ENCODE measurements at places on chromosomes 16 and 17.

DNA sequence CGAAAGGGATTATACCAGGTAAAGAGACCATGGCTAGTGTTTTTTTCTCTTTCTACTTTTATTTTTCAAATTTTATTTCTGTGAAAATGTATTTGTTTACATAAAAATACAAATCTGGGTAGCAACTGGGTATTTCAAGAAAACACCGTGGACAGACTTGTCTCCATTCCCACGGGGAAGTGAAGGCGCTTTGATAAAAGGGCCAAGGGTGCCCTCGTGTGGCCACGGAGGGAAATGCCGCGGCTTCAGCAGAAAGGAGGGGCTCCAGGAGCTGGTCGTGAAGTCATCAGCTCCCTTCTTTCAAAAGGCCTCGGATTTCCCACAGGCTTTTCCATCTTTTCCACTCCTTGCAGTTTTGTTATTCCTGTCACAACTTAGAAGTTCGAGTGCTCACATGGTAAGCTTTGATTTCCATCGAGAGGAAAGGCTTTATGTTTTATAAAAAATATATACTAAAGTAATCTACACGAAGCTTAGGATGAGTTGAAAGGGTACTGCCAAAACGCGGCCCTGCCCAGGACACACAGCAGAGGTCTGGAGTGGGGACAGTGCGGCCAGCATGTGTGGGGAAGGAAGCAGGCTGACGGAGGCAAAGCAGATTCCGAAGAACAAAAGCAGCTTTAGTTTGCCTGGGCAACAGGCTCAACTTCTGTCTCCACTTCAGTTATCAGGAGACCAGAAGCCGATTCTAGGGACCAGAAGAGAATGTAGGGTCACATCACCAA is 15.3 kb upstream of the MNT start:
- DNase-seq, result peak; percentile 76

- no peak for DNase-seq
These were observed 55.8 kb downstream of the ZFHX3 start for GRCh38 chr16:72992142-72992601.

DNA sequence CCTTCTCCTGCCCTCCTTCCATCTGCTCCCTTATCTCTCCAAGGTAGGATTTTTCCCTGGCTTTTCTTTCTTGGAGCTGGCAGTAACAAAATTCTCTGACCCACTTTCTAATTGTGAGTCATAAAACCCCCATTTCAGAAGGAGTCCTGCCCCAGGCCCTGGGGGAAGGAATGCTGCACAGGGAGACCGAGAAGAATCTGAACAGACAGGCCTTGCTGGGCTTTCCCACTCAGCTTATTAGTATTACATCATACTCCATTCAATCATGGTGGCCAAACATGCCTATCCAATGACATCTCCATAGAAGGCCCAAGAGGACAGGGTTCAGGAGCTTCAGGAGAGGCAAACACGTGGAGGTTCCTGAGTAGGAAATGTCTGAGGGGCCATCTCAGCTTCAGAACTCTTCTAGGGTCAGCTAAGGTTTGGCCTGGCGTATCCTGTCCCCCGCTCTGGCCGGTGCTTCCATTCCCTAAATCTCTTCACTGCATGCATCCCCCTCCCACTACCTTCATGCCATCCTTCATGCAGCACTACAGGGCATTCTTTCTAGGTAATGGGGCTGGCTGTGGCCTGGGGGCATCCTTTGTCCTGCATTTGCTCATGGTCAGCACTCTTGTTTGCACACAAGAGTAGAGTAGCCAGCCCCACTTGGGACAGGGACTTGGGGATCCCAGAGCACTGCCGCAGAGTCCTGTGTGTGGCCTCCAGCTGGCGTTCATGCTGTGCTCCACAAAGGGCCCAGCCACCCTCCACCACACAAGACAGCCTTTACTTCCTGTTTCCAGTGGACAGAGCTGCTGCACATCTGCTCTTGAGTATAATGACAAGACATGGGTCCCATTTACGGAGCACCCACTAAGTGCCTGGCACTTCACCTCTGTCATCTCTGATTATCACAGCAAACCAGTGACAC is 8.2 kb downstream of the SLC6A2 start:
- no peak for DNase-seq

DNA sequence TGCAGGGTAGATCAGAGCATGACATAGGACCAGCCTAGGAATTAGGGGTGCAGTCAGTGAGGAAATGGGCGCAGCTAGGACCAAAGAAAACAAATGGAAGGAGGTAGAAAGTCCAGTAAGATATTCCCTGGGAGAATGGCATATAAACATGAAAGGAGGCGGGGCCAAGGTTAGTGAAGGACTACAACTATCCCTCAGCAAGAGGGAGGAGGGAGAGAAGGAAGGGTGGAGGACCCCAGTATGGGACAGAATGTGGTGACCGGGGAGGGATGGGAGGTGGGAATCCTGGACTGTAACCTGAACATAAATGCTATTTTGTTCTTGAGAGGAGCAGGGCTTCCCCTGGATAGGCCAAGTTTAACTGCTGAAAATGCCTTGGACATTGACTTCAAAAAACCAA is 22.8 kb downstream of the ITGB3 start:
- no peak for DNase-seq

- DNase-seq, result peak; percentile 54
These were observed 19.1 kb upstream of the CD79B start for GRCh38 chr17:63950940-63951907.

DNA sequence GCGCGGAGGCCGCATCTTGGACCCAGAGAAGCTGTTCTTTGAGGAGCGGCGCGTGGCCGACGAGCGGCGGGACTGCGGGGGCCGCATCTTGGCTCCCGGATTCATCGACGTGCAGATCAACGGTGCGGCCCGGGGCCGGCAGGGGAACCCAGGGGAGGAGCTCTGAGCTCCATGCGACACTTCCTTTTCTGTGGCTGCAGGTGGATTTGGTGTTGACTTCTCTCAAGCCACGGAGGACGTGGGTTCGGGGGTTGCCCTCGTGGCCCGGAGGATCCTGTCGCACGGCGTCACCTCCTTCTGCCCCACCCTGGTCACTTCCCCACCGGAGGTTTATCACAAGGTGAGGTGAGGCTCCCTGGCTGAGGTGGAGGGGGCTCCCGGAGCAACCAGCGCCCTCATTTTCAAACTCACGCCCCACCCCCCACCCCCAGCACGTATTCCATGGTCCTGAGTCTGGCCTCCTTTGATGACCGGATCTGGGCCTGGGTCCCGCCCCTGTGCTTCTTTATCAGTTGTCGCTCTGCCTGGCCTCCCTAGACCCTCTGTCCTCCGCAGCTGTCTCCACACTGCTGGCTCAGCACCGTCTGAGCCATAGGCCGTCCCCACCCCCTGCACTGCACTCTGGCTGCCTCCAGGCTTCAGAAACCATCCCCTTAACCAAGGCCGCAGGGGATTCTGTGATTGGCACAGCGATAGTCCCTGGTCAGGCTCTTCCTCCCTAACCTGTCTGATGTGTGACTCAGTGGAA is 787 bp downstream of the AMDHD2 start:
- DNase-seq, result peak; percentile 83

- DNase-seq, result no peak
These were observed 35.6 kb downstream of the NLRC3 start for GRCh38 chr16:3541527-3542155.

DNA sequence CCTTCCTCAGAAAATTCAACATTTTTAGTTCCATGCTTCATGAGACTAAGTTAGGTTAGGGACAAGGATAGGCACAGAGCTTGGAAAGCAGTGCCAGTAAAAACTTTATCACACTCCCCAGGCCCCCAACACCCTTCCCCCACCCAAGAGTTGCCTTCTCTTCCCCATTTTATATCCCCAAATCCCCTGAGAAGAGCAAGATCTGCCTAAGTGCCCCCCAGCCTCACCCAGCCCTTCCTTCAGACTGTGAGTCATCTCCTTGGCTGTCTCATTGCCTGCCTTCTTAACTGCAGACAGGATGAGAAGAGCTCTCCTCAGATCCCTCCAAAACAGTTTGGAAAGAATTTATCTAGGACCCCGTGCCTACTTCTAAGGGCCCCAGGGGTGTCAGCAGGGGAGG is 55.8 kb downstream of the NEUROD2 start:
- no peak for DNase-seq

DNA sequence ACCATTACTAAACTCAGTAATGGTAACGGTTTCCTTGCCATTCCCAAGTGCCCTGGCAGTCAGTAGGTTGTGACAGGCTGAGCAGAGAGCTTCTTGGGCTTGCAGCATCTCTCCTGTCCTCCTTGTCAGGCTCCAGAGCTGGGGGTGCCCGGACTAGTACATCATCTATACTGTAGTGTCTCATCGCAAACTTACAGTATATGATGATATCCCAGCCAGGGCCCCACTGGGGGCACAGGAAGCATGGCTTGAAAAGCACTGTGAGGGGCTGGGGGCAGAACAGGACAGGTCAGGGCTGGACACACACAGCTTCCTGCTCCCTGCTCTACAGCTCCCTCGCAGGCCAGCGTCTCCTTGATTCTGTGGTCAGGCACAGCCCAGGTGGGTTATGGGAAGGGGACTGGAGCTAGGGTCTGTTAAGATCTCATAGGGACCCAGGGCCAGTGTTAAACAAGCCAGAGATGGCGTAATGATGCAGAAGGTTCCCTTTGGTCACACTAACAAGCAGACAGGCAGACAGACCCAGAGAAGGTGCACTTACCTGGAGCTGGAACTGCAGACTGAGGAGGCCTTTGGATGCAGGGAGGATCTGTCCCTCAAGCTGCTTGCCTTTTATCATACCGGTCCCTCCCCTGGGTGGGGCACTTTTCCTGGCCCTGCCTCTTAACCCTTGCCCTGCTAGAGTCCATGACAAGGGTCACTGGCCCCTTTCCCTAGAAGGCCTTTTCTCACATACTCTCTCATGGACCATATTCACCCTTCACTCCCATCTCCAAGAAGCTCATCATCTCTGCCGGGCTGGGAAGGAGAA is 6.8 kb downstream of the ERAL1 start:
- DNase-seq, result no peak

DNA sequence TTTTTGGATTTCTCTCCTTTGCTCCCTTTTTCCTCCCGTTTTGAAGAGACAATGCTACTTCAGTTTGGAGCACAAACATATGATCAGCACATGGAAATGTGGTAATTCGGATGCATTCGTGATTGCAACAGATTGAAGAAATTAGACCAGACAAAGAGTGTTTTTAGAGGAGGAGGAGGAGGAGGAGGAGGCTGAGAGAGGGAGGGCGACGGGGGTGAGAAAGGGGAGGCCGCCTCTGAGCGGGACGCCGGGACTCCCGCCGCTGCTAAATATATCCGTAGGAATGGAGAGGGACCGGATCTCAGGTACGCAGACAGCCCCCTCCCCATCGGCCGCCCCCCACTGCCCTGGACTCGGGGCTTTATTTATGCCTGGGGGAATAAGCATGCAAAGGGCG is 179.3 kb downstream of the SEC14L1 start:
- DNase-seq, result no peak

- no peak for DNase-seq
These were observed 19.5 kb downstream of the COTL1 start for GRCh38 chr16:84598360-84598759.

DNA sequence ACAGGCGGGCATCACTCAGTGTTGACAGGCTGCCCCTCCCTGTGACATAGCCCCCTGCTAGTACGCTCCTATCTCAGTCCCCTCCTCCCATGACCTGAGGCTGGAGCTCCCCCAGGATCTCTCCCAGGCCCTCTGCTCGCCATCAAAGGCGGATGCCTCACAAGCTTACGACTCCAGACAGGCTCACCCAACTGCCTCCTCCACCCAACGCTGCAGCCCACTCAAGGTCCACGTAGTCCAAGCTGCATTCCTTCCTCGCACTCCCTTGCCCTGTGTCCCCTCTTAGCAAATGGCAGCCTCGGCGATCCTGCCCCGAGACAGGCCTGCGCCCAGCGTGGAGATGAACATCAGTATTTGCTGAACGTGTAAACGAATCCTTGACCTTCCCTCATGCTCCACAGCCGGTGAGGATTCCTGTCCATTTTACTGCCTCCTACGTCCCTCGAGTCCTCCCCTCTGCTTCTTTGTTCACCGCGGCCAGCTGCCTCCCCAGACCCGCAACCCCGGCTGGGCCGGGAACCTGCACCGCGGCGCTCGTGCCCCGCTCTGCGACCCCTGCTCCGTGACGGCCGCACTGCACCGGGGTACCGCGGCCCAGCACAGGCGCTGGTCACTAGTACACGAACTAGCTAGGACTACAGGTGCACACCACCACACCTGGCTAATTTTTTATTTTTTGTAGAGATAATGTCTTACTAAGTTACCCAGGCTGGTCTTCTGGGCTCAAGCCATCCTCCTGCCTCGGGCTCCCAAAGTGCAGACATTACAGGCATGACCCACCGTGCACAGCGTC is 838 bp upstream of the TMEM97 start:
- DNase-seq, result no peak

DNA sequence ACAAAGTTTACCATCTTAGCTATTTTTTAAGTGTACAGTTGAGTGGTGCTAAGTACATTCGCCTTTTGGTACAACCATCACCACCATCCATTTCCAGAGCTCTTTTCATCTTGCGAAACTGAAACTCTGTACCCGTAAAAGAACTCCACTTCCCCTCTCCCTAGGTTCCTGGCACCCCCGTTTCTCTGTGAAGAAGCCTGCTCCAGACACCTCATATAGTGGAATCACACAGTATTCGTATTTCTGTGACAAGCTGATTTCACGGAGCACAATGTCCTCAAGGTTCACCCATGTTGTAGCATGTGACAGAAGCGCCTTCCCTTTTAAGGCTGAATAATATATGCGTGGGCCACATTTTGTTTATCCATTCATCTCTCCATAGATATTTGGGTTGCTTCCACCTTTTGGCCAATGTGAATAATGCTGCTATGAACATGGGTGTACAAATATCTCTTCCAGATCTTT is 54.2 kb upstream of the MAP3K14 start:
- DNase-seq, result no peak

DNA sequence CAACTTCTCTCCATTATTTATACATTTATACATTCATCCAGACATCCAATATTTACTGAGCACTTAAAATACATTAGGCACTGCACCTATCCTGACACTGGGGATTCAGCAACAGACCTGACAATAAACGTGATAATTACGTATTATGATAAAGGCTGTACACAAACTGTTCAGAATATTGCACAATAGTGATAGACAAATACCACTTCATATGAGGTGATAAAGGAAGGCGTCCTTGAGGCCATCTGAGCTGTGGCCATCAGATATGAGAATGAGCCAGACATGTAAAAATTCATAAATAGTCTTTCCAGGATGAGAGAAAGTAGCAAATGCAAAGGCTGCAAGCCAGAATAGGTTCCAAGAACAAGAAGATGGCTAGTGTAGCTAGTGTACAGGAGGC is 8.6 kb downstream of the USP32 start:
- DNase-seq, result no peak

GRCh38 chr16:67114793-67115192 is 5.1 kb downstream of the PHAF1 start:
- no peak for DNase-seq

DNA sequence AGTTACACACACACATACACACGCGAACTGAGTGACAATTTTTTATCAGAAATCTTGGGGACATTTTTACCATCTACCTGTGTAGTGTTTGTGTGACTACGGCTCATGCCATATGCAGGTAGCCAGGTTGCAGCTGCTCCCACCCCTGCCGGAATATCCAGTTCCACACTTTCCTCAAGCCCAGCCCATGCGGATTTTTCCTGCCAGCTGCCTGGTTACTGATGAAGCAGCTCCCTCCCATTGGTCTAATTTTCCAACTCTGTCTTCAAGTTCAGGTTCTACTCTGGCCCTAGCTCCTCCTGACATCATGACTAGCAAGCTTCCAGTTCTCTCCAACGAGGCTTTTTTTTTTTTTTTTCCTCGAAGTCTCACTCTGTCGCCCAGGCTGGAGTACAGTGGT is 4.8 kb downstream of the GSG1L2 start:
- DNase-seq, result no peak

Data from NAMALWA (cell line).